ENCODE measurements at places on chromosomes 3 and 15.

DNA sequence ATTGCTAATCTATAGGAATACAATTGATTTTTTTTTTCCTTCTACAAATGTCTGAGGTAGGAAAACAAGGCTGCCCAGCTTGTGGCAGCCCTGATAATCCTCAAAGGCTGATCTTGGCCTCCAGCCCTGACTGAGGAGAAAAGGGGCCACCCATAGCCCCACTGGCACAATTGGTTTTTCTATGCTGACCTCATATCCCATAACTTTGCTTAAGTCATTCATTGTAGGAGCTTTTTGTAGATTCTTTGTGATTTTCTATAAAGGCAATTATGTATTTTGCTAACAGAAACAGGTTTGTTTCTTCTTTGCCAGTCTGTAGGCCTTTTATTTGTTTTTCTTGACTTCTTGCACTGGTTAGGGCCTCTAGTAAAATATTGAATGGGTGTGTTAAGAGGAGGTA, 80.2 kb upstream of the C15orf39 start:
- DNase-seq: no peak

GRCh38 chr15:70088887-70089691, 8.6 kb downstream of the TLE3 start:
- no peak for DNase-seq

GRCh38 chr15:81751816-81752545, 293.8 kb downstream of the MEX3B start:
- no peak for DNase-seq

DNA sequence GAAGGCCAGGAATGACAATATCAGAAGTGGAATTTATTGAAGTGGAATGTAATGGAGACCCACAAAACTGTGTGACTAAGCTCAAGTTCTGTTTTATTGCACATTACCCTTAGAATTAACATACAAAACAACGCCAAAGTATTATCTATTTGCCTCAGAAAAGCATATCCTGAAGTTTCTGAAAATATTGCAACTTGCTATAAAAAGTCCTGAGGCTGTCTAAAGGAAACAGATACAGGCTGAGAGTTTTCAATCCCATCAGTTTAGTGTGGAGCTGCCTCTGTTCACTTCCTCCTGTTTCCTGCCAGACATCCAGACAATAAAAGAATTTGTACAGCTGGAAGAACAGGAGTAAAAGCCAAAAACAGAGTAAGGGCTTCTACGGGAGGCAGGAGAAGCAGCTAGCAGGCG, 108.8 kb downstream of the FBN1 start:
- DNase-seq: no peak

- no peak for DNase-seq
These were observed 66.8 kb downstream of the GALK2 start for GRCh38 chr15:49236869-49237268.

GRCh38 chr3:45240292-45240691, 14.2 kb upstream of the TMEM158 start:
- DNase-seq: no peak

DNA sequence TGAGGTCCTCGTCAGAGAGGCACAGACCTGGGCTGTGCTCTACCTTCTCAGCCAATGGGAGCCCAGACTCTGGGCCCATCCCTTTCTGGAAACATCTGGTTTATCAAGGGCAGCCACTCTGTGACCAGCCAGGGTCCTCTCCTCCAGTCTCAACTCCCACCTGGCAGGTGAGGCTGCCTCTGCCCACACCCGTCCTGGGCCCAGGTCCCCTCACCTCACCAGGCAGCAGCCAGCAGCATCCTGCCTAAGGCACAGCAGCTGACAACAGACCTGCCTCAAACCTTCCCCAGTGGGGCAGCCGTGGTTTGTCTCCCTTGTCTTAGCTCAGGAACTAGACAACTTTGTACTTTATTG, 8.7 kb upstream of the VIPR1 start:
- DNase-seq: no peak

DNA sequence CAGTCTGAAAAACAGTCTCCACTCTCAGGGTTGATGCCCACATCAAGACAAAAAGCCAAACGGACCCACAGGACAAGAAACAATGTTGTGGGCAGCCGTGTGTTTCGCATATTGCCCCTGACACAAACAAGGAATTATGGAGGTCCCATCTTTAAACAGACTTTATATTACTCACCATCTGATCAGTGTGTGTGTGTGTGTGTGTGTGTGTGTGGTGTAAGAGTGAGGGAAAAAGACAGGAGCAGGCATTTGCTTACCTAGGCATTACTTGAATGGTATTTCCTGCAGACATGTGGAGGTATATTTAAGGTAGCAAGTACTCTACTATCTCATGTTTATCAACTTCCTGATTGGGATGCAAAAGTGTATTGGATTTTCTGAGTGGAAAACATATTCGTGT, 136.3 kb downstream of the TMCO5A start:
- DNase-seq: no peak

GRCh38 chr3:150248116-150248887, 159.8 kb upstream of the TSC22D2 start:
- no peak for DNase-seq

GRCh38 chr15:31091481-31091880, 10.0 kb downstream of the TRPM1 start:
- DNase-seq: no peak

- no peak for DNase-seq
These were observed 190.8 kb upstream of the CNTN4 start for GRCh38 chr3:1907911-1908310.

GRCh38 chr3:188916934-188917401, 254.8 kb upstream of the TPRG1 start:
- DNase-seq: peak; percentile 81

DNA sequence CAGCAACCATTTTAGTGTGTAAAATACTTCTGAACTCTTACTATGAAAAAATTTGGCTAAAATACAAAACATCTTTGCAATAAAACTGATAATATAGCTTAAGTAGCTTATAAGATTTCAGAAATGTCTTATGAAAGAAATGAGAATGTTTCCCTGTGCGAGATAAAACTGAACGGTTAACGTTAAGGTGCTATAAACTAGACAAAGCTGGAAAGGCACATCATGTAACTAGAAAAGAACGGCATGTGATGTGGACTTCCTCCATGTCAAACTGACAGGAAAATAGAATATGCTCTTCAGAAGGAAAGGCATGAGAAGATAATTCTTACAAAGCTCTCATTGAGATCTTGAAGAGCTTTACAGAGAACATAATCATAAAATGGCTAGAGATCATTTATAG, 36.5 kb downstream of the NCK1 start:
- DNase-seq: no peak

DNA sequence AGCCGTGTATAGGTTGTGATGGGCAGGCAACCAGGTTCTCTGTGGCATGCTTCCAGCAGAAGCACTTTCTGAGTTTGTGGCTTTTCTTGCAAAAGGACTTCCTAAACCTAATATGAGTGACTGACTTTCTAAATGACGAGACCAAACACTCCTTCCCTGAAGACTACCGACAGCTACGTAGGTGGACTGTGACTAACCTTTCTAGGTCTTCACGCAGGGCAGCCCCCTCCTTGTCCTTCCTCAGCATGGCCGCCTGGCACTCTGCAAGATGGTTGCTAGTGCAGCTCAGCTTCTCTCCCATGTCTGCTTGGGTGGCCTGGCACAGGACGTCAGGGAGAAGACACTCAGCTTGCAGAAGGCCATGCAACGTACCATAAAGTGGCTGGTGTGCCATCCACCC, 20.9 kb downstream of the CXCR6 start:
- DNase-seq: peak; percentile 89

GRCh38 chr15:76863123-76863522, 42.0 kb downstream of the SCAPER start:
- DNase-seq: no peak

DNA sequence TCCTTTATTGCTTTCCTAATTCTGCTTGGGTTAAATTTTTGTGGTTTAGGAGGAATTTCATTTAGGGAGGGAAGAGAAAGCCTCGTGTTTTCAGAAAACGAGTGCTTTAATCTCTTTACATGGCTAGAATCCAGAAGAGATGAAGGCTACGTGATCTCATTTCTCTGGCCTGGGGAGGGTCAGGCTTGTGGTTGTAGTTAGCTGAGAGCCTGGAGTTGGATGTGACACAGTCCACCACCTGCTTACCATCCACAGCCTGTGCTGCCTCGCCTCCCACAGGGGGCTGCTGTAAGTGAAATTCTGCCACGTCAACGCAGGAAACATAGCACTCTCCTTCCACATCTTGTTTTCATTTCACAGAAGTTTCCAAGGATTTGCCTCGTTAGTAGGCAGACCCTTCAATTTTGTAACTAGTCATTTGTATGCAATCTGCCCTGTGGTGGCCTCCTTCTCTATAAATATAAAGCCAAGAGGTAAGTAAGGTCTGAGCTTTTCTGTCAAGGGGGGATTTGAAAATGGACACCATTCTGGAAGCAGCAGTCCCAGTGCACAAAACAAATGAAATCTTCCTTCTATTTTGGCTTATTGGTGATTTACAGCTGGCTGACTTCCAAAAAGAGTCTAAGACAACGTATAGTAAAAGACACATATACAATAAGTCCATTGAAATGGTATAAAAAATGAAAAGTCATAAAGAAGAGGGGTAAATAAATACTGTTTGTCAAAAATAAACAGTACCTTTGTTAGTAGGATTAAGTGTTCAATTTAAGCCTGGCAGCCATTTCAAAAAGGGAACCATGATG, 3.4 kb downstream of the GXYLT2 start:
- no peak for DNase-seq

DNA sequence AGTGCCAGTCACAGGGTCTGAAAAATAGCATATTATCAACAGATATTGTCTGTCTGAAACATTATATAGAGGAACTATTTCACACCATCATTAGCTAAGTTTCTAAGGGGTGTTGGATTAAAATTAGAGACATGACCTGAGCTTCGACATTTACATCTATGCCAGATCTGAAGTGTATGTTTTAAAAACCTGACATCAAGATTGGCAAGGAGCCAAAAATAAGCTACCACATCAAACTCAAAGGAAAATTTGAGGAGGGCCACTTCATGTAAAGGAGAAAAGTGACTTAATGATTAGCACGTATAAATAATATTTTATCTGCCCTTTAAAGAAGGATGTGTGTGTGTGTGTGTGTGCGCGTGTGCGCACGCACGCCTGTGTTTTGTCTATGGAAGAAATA, 752.0 kb upstream of the GRM7 start:
- DNase-seq: no peak

- DNase-seq: peak; percentile 62
These were observed 3.4 kb downstream of the ANKRD28 start for GRCh38 chr3:15794303-15794771.

DNA sequence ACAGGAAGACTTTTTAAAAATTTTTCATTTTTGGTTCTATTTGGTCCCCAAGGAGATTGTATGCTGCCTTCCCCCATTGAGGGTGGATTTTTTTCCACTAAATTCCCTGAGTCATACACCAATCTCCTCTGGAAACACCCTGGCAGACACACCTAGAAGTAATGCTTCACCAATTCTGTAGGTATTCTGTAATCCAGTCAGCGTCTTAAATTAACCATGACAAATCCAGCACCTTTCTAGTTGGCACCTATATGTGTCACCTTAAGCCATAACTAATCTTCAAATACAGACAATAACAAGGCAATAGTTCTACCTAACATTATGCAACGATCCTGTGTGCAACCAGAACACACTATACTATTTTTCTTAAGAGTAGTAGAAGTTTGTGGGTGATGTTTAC, 459.1 kb upstream of the NDN start:
- DNase-seq: no peak

GRCh38 chr3:128011140-128011539, 41.1 kb upstream of the SEC61A1 start:
- DNase-seq: peak; percentile 21

- DNase-seq: no peak
These were observed 24.1 kb downstream of the SLC24A5 start for GRCh38 chr15:48144889-48145288.

- DNase-seq: peak; percentile 39
These were observed 88.7 kb upstream of the BCL6 start for GRCh38 chr3:187833799-187834578.

GRCh38 chr3:14491396-14492190, 48.5 kb downstream of the GRIP2 start:
- DNase-seq: no peak

DNA sequence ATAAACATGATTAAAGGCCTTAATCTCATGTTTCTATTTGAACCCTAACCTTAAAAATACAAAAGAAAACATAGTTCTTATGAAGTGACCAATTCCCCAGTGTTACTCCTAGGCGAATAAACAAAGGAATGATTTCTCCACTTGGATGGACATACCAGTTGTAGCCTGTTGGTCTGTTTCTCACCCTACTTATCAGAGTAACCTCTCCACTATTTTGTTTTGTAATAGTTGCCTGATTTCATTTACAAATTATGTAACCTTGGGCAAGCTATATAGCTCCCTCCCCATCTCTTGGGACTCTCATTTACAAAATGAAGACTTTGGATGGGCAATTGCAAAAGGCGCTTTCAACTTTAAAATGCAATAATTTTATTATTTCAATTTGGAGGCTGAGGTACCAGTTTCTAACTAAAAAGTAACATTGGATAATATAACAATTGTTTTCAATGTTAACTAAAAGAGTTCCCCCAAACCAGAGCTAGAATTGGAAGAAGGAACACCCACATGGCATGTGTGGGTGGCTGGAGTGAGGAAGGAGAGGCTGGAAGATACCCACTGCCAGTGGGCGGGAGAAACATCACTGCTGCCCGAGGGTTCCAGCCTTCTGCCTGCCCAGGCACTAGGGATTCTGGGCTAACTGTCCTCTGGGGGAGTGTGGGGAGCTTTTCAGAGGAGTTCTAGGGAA, 74.2 kb downstream of the RFTN1 start:
- DNase-seq: no peak

- DNase-seq: no peak
These were observed 44.7 kb downstream of the SGO1 start for GRCh38 chr3:20141316-20141715.

GRCh38 chr15:65945616-65946015, 76.3 kb downstream of the RAB11A start:
- DNase-seq: no peak

DNA sequence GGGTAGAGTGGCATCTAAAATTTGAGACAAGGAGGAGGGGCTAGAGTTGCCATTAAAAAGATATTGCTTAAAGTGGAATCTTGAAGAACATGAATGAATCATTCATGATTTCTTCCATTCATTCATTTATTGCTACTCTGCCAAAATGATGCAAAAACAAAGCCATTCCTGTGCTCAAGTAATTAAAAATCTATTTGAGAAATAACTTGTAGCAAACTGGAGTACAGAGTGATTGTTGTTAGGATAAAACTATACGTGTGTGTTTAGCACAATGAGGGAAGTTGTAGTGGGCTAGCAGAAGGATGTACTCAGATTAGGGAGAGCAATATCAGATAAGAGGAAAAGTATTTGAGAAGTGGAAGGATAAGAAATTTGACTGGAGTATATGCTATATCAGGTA, 11.7 kb upstream of the CLDN1 start:
- DNase-seq: no peak
